ENCODE measurements at places on chromosomes 6 and 20.

- DNase-seq: no peak
These were observed 215.4 kb downstream of the TSHZ2 start for GRCh38 chr20:53187392-53188068.

DNA sequence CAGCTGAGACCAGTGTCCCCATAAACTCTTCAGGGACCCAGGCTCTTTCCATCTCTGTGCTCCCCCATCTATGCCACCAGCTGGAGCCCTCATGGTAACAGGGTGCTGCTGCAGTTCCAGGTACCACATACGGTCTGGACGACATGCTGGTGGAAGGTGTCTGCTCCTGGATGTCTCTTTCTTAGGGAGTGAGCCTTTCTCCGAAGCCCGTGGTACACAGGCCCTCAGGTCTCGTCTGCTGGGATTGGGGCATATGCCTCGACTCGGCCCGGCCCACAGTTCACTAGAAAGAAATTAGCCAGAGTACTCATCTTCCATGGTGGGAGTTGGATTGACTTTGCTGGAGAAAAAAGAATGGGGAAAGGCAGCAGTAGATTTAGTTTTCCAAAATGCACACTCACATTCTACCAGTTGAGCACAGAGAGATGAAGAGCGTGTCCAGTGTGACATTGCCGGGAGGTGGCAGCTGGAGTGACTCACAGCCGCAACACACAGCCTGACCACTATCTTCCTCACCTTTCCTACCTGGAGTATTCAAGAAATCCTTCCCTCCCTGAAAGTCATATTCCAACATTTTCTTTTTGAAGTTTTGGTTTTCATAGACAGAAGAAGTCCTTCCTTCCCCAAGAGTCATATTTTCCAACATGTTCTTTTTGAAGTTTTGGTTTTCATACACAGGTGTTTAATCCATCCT is 18.6 kb upstream of the SPO11 start:
- DNase-seq: no peak

DNA sequence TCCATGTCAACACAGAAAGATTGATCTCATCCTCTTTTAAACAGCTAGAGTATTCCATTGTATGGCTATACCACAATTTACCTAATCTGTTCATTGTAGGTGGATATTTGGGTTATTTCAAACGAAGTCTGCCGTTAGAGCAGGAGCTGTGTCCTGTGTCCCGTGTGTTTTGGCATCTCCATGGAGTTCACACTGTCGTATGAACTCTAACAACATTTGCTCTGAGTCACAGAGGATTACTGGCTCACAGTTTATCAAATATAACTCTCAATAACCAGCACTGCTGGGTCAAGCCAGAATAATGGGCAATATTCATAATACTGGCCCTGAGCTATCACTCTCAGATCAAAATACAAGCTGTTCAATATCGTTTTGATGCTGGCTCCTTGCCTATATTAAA is 16.4 kb downstream of the TRAM2 start:
- DNase-seq: no peak

GRCh38 chr6:149259753-149260152 is 57.8 kb upstream of the TAB2 start:
- no peak for DNase-seq

- DNase-seq: no peak
These were observed 499.3 kb downstream of the CDKAL1 start for GRCh38 chr6:21033575-21034026.

- DNase-seq: no peak
These were observed 511 bp upstream of the SLC35B2 start for GRCh38 chr6:44257753-44258324.

GRCh38 chr20:51460569-51461265 is 81.8 kb downstream of the NFATC2 start:
- DNase-seq: no peak

GRCh38 chr6:72977114-72977513 is 248.2 kb downstream of the KHDC1L start:
- DNase-seq: no peak

- no peak for DNase-seq
These were observed 288.2 kb upstream of the PREP start for GRCh38 chr6:105691081-105691480.

DNA sequence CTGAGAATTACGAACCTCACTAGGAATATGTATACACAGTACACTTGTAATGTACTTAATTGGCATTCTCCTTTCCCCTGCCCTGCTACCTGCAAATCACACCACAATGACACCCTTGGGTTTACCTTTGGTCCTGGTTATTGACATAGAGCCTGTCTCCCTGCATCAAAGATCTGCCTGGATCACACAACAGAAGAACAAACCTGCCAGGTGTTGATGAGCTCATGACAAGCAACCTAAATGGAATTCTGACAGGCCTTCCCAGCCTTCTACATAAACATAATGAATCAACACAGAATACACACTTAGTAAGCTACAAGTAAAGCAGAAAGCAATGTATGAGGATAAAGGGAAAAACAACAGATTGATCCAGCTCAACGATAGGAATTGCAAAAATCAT is 95.6 kb downstream of the HDGFL1 start:
- no peak for DNase-seq
